ENCODE measurements at places on chromosomes 6 and 20.

DNA sequence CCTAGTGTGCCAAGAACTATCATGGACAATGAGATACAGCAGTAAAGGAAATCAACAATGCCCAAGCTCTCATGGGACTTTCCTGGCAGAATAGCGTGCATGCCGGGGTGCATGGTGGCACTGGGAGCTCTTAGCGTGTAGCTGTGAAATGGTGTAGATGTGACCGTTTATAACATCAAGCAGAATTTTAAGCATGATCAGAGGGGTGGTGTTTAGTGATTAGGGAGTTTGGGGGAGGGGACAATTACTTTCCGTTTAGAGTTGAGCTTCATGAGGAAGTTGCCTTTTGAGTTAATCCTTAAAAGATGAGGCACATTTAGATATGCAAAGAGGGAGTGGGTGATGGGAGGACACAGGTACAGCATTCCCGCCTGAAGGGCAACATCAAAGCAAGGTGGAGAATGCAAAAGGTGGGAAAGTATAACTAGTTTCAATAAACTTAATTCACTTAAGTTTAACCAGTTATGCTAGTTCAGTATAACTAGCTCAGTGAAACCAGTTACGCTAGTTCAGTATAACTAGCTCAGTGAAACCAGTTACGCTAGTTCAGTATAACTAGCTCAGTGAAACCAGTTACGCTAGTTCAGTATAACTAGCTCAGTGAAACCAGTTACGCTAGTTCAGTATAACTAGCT is 661.6 kb downstream of the QKI start:
- DNase-seq: no peak

DNA sequence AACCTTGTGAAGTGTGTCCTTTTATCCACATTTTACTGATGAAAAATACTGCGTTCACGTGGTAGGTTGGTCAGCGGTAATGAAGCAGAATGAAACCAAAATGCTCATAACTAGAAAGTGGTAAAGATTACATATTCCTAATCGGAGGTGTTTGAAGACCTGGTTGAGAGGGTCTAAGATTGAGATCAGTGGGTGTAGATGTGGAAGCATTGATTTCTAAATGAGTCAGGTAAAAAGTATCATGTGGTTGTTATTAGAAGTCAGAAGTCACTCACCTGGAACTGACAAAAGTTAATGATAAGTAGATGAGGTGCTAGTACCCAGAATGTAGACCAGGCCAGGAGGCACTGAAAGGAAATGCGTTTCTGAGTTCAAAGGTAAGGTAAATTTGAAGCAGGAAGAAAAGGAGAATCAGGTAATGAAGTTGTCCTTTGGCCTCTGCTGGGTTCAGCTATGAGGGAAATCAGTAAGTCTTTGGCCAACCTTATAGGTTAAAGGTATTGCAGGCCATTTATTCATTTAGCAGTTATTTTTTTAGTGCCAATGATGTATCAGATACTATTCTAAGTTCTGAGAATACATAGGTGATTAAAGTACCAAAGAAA is 31.2 kb downstream of the FAM83B start:
- no peak for DNase-seq

- DNase-seq: peak; percentile 46
Measured at GRCh38 chr20:8854571-8854970, 214.3 kb upstream of the PLCB4 start.

- no peak for DNase-seq
Measured at GRCh38 chr6:56055081-56055704, 179.8 kb upstream of the BMP5 start.

DNA sequence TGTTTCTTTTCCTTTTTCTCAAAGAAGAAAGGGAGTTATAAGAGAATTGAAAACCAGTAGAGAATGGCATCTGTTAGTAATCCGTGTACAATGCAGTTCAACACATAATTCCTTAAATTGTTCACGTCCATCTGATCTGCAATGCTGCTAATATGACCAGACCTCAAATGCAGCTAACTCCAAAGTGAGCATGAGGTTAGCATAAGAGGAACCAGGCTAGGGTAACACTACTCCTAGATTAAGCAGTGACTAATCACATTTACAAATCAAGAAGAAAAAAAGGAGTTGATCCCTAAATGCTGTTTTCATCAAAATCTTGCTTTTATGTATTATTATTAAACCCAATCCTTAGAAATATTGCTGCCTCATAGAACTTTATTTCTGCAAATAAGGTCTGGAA is 432.7 kb upstream of the ARID1B start:
- no peak for DNase-seq
